ENCODE measurements at places on chromosomes 2 and 18.

DNA sequence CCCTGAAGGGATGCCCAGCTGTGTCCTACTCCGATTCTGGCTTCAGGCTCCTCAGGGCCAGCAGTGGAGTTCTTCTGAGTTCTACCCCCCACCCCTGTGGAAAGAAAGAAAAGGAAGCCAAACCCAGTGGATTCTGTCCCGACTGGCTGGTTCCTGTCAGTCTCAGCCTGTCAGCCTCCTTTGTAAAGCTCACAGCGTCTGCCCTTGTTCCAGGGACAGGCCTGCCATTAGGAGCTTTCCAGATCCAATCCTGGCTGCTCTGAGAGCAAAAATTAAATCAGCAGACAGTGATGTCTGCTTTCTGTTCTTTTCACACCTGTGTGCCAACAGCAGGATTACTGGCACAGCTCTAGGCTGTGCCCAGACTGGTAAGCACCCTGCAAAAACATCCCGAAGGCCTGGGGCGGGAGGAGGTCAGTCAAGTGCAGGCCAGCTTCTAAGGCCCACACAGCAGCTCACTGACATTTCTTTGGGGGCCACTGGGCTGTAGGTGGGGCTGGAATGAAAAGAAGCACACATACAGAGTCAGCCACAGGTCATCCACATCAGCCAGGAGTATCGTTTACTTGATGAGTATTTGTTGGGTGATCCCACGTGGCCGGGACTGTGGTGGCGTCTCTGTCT, 69.1 kb downstream of the EHD3 start:
- DNase-seq: no peak

DNA sequence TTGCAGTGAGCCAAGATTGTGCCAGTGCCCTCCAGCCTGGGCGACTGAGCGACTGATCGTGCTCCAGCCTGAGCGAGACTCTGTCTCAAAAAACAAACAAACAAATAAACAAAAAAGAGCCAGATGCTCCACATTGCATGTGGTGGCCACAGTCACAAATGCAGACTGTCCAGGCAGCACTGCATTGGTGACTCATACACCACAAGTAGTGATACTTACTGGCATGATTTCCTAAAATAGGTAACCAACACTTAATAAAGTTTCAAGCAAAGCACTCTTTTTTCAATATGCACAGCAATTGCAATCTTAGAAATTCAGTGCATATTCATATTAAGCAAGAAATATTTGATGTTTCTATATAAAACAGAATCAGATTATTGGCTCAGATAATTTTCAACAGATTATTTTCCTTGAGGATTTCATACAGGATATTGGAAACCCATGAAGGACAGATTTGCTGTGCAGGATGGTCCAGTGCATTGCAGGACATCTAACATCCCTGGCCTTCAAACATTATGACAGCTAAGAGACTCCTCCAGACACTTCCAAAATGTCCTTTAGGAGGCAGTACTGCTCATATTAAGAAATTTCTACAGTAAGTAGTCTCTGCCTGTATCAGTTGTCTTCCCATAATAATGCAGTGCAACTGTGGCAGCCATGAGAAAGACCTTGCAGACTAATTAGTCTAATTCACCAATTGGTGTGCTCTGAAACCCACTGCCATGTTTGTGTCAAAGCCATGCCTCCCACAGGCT, 10.5 kb upstream of the SLC1A4 start:
- no peak for DNase-seq

DNA sequence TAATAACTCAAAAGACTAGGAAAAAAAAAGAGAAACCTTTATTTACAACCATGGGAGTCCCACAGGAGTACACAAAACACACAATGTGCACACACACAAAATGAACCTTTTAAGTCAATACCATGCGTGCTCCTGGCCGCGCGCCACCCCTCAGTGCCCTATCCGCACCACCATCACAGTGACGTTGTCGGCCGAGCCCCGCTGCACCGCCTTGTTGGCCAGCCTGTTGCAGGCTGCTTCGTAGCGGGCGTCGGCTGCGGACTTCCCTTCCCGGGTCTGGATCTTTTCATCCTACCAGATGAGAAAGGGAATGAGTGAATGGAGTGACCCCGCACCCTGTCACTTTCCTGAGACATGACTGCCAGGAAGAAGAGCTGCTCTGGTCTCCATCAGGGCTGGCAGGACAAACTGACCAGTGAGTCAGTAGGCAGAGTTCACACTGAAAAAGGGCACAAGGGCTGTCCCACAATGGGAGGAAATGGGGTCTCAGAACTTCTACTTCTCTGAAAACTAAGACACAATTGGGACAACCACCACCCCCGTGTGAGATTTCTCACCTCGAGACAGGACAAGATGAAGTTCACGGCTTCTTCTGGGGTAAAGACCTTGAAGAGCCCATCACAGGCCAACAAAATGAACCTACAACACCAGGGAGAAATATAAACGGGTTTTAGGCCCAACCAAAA, 11.8 kb downstream of the ERFE start:
- no peak for DNase-seq

- no peak for DNase-seq
Observed at GRCh38 chr2:202442882-202443281, 66.8 kb downstream of the BMPR2 start.

DNA sequence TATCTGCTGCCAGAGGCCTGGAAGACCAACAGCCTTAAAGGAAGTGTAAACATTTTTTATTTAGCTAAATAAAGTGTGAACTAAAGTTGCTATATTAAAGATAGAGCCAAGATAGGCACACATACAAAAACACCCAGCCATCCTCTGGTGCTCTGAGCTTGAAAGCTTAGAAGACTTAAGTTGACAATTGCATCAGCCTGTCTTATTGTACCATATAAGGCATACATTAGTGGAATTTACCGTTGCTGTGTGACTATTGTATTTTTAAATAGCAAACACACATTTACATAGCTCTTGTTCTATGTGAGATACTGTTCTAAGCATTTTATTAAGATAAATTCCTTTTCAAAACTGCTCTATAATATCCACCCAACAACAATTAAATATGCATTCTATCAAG, 736.6 kb upstream of the ZEB2 start:
- DNase-seq: no peak

DNA sequence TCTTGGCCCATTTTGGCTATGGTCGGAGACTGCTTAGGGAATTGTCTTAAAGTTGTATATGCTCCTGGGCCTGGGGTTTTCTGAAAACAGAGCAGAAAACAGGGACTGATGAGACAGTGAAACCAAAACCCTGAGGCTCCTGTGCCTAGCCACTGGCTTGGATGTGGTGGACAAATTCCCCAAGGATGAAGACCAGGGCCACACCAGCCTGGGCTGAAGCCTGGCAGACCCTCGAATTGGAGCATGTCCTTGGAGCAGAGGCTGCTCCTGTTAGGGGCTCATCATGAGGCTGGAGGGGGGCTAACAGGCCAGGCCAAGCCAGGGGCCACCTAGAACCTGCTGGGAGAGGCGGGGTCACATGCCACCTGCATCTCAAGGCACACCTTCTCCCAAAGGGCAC, 68.1 kb downstream of the STPG4 start:
- no peak for DNase-seq

GRCh38 chr2:208638059-208638458, 231.5 kb downstream of the PTH2R start:
- no peak for DNase-seq

DNA sequence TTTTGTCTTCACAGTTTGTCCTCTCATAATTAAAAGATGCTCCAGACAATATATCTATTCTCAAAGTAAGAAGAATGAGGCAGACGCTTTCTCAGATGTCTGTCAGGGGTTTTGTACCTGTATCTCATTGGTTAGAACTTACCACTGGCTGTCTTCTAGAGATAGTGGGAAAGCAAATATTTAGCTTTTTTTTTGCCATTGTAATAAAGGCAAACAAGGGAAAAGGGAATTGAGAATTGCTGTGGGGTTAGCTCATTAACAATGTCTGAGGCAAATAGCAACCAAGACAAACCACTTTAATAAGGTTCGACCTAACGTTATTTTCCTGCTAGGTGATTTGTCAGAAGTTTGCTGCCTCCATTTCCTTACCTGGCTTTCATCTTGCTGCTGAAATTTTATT, 30.0 kb downstream of the ZNF638 start:
- no peak for DNase-seq

DNA sequence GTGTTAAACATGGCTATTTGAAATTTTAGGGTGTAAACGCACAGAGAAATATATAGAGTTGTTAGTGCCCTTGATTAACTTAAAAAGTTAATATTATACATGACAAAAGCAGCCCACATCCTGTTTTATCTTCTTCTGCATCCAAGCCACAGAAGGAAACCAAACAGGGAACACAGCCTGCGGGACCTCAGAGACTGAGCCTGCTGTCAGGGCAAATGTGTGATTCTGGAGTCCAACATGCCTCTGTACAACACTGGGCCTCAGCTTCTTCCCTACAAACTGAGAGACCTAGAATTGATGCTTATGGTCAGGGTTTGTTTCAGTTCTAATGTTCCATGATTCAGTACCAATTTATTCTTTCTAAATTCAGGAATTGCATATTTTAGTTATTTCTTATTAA, 404.7 kb downstream of the FBXO15 start:
- DNase-seq: no peak

DNA sequence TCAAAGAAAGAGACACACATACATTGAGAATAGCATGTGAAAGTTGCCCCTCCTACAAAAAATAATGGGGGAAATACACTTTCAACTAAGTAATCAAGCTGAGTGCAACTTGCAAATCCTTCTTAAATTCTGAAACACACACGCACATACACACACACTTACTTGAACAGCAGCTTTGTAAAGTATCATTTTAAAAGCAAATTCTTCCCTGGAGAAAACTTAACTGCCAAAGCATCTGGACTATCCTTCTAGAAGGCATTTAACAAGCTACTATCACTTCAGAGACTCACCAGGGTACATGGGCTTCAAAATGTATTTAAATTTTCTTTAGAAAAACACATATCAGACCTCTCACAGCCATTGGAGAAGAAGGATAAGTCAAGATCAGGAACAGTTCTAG, 15.3 kb downstream of the GAREM1 start:
- DNase-seq: no peak

GRCh38 chr18:51068105-51068504, 38.1 kb downstream of the SMAD4 start:
- no peak for DNase-seq

DNA sequence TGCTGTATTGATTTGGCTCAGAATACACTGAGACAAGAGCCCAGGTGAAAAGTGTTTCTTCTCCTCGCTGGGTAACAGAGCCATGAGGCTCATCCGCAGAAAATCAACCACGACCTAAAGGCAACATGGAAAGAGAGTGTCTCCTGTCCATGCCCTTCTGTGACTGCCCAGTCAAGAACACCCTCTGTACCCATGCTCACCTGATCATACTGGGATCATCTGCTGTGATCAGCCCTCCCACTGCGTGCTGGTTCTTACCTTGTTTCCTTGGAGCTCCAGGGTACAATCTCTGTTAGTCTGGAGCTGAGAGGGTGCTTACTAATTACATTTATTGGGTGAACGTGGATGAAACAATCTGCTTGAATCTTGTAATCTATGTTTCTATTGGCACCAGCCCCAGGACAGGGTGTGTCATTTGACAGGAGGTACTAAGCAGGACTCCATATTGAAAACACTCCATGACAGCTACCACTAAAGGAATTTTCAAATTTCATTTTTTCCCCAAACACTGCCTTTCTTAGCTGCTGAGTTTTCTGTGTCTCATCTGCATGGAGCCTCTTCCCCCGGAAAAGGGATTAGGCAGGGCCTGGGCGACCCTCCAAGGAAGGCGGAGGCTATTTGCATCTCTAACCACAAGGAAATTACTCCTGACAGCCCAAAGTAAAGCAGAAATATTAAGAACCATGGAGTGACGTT, 39.7 kb upstream of the GRP start:
- no peak for DNase-seq

- DNase-seq: peak; percentile 46
Observed at GRCh38 chr2:3595985-3596384, 1.1 kb downstream of the COLEC11 start.

DNA sequence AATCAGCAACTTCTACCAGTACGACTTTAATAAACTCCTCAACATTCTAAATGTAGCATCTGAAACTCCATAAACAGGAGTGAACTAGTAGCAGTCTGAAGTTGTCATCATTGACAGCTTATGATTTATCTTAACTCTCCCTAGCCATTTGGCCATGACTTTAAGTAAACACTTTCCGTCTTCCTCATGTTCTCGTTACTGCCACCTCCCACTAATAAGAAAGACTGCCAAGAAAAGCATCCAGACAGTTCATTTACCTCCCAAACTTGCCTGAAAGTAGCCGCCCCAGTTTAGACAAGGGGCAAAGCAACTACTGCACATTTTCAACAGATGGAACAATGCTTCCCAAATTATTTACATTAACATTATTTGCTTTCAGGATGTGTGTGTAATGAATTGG, 287.5 kb downstream of the OSR1 start:
- DNase-seq: no peak

DNA sequence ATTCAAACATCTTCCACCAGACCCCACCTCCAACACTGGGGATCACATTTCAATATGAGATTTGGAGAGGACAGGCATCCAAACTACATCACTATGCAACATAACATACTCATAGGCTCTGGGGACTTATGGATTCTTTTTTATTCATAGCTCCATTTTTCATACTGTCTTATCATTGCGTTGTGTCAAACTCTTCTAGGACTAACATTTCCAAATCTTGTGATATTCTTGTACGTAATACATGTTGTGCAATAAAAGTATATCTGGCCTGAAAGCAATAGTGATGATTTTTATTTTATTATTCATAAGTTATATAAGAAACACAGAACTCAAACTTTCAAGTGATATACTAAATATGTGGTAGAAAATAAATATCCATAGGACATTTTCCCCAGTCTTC, 60.6 kb upstream of the ACTR3 start:
- DNase-seq: no peak

GRCh38 chr2:240906141-240906910, at the start of gene CROCC2:
Gene CROCC2 (plus strand): TSS chr2:240906336. CDS start chr2:240906514, 178 bp downstream.
- no peak for DNase-seq

GRCh38 chr2:55164534-55165480, 67.3 kb downstream of the CLHC1 start:
- no peak for DNase-seq

DNA sequence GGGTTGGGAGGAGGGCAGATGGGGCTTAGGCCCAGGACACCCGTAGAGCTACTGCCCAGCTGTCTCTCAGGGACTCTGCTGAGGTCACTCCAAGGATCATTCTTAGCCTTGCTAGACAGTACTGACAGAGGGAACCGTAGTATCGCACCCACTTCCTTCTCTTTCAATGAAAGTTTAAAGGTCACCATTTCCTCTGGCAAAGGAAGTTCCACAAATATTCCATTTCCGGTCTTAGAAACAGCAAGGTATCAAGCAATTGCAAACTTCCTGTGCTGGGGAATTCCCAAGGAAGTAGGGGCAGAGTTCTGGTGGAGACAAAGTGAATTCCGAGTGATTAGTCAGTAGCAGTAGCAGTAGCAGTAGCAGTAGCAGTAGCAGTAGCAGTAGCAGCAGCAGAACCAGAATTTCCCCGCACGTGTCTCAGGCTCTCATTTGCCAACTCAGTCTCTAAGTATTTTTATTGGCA, 24.7 kb downstream of the IL1B start:
- DNase-seq: no peak

- no peak for DNase-seq
Observed at GRCh38 chr2:239053801-239054503, 206.1 kb downstream of the TWIST2 start.

Data from GM06990 (cell line).